ENCODE measurements at places on chromosomes 3 and 15.

GRCh38 chr15:81666839-81667238 lies 292.8 kb upstream of the TMC3 start:
- DNase-seq, result no peak

DNA sequence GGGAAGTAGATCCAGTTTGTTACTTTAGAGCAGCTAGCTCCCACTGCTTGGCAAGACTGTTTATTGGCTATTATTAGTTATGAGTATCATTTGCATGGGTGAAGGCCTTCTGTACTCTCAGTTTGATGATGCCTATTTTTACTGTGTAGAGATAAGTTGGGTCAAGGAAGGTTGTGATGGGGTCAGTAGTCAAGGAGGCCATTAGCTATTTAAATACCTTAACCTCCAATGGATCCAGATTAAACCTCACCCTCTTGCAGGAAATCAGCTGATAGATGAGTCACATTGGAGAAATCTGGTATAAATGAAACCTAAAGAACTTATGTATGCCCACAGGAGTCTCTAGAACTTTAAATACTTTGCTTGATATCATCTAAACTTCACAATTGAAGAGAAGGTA lies 45.0 kb downstream of the THBS1 start:
- DNase-seq, result no peak

DNA sequence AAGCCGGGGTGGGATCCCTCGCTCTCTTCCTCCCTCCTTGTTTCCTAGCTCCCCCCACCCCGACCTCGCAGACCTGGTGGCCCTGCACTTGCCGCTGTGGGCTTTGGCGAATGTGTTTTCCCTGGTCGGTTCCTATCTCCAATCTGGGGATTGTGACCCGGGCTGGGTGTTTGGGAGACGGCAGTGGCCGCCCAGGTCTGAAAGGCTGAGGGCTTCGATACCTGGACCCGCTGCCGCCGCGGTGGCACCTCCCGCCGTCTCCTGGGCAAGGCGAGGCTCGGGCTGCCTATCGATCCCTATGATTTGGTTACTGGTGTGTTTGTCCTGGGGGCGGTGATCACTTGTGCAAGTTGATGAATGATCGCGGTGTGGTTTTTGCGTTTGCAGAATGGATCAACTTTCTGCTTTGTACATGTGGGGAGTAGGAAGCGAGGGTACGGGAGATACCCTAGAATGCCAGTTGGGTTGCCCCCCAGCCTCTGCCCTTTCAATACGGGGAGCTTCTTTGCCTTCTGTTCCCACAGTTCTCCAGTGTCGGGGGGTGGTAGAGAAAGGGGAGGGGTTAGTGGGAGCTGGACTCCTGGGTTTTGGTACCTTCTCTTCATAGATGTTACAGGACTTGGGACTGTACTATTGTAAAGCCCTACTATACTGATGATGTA lies 3.0 kb downstream of the BBX start:
- peak; percentile 30 for DNase-seq

GRCh38 chr3:37660782-37661181 lies 200.9 kb upstream of the CTDSPL start:
- no peak for DNase-seq

GRCh38 chr15:50235794-50236193 lies 29.7 kb downstream of the HDC start:
- DNase-seq, result no peak

- DNase-seq, result no peak
Observed at GRCh38 chr3:114519415-114519814, 225.6 kb downstream of the TIGIT start.

DNA sequence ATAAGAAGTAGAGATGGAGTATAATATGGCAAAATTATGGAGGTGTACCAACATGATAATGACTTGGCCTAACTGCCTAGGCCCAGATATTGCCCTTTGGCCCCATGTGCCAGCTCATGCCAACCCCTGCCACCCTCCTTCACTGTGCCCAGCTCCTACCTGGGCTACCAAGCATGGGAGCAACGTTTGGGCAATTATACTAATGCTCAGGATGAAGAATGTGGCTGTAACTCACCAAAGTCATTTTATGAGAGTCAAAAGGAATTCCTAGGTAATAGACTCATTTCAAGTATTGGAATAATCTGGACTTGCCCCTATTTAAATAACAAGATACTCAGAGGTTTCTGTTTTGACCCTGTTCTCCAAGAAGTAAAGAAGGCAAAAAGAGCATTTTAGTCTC lies 240.2 kb upstream of the IL12A start:
- DNase-seq, result no peak

DNA sequence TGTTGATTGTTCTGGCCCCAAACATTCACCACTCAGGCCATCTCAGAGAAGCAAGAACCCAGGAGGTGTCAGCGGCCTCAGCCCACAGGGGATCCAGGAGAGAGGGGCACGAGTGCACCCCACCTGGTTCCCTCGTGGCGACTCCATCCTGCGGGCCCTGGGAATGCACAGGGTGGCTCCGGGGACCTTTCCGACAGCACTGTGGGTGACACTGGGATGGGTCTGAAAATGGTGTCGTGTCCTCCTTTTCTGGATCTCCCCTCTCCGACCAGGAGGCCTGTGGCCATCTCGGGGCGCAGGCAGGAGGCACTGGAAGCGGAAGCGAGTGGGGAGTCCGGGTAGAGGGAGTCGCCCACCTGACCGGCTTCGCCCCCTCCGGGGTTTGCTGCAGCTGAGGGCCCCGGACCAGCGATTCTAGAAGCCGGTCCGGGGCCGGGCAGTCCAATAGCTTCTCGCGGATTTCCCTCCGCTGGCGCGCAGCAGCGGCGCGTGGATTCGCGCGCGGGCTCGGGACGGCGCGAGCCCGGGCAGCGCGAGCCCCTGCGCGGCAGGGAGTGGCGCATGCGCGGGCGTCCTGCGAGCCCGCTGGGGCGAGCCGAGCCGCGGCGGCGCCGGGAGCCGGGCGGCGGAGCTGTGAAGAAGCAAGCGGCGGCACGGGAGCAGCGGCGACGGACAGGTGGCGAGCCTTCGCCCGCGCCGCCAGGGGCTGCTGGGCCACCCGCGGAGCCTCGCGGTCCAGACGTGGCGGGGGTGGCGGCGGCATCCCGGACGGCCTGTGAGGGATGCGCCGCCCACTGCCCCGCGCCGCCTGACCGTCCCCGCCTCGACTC lies at the start of gene DOCK3:
Gene DOCK3 (plus strand): TSS at position 579 of the 830 bp plus-strand sequence. CDS start 337 bp downstream, outside the sequence.
- peak; percentile 67 for DNase-seq

- DNase-seq, result no peak
Observed at GRCh38 chr3:129205109-129205832, 21.6 kb upstream of the CNBP start.

GRCh38 chr3:159805411-159805772 lies 183.2 kb upstream of the IL12A start:
- DNase-seq, result no peak

- DNase-seq, result no peak
Observed at GRCh38 chr3:97910931-97911351, 61.3 kb downstream of the RIOX2 start.

DNA sequence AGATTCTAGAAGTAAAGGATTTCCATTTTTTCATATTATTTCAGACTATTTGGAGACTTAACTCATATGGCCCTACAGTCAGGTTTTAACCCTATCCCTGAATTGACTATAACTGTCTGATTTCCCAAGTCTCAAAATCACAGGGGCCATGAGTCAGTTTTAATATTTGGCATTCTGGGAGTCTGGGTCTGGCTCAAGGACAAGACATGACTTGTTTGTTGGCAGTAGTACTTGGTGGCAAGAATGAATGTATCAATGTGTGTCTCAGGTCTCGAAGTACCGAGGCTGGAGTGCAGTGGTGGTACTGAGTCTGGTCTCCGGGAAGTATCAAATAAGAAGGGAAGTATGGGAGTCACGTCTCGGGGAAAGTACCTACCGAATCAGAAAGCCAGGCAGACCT lies 10.8 kb downstream of the UMPS start:
- DNase-seq, result no peak

- DNase-seq, result no peak
Observed at GRCh38 chr3:190385731-190386688, 2.0 kb upstream of the CLDN16 start.

DNA sequence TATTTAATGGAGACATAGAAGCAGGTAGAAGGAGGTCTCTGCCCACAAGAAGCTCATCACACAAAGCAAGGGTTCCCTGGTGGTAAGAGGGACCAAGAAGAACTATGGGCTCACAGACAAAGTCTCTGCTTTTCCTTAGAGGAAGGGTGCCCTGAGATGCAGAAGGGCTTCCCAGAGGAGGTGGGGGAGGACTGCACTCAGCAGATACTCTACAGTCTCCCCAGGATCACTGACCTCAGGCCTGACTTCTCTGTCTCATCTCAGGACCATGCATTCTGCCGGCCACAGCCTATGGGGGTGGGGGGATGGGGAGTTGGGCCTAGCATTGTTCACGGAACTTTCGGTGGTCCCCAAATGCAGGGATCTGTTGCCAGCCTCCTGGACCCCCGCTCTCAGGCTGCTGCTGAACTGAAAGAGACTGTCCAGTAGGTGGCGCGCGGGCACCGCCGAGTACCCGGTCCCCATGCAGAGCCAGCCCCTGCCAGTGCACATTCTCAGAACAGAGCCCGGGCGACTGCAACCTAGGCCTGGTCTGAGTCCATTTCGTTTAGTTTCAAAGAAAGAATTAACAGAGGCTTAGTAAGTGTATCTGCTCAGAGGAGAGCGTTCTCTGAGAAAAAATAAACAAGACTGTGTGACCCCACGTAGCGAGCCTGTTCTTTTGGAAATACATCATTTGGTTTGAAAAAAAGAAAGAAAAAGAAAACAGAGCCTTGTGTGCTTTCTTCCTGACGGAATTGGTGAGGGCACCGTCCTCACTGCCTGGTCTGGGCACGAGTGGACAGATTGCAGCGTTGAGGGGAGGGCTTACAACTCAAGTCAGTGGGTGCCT lies 74.1 kb downstream of the LRTM1 start:
- DNase-seq, result peak; percentile 73

- DNase-seq, result no peak
Observed at GRCh38 chr15:28133281-28133680, 34.2 kb upstream of the OCA2 start.

DNA sequence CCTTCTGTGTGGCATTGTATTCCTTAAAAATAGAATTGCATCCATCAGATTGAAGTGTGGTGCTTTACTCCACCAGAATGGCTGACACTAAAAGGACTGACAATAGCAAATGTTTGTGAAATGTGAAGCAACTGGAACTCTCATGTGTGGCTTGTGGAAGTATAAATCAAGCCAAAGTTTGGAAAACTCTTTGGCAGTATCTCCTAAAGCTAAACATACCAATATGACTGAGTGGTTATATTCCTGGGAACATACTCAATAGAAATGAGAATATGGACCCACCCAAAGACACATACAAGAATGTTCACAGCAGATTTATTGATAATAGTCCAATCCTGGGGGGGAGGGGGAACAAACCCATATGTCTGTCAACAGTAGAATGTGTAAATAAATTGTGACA lies 87.1 kb downstream of the RARB start:
- no peak for DNase-seq

DNA sequence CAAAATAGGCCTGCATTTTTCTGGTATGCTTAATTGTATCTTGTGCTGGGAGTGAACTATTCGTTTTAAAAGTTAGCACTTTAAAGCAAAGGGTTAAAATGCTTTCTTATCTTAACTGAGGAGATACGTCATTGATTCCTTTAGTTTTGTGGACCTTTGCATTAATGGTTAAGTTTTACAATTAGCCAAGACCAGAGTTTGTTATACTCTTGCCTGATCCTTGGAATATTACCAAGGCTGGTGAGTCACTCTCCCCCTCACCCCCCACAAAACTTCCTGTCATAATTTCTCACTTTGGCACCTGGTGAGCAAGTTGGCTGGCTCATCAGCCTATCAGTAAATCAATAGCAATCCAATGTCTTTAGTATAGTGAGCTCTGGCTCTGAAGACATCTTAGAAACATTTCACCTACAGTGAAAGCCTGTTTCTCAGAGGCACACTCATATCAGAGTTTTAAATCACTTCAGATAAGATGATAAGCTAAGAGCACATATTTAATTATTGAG lies 26.7 kb downstream of the SLC2A2 start:
- no peak for DNase-seq

- DNase-seq, result no peak
Observed at GRCh38 chr3:65871305-65872141, 167.2 kb downstream of the MAGI1 start.

GRCh38 chr3:115999001-115999585 lies 375.8 kb downstream of the GAP43 start:
- peak; percentile 26 for DNase-seq

- DNase-seq, result peak; percentile 42
Observed at GRCh38 chr15:70259028-70259424, 161.3 kb upstream of the TLE3 start.

DNA sequence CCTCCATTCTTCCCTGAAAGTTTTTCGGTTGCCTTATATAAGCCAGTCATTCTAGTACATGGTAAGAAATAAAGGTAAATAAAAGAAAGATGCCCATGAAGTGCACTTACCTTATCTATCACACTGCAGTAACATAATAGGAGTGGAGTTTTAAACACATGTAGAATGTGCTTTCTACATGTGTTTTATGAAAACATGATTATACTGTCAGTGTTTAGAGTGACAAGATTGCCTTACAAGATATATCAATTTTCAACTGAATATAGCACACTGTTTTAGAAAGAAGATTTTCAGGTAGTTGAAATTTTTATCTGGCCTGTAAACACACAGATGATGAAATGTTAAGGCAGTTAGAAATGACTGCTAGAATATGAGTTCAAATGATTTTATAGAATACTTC lies 219.6 kb downstream of the EPHA3 start:
- DNase-seq, result no peak

GRCh38 chr3:137768361-137769321 lies 4.5 kb downstream of the SOX14 start:
- DNase-seq, result no peak

DNA sequence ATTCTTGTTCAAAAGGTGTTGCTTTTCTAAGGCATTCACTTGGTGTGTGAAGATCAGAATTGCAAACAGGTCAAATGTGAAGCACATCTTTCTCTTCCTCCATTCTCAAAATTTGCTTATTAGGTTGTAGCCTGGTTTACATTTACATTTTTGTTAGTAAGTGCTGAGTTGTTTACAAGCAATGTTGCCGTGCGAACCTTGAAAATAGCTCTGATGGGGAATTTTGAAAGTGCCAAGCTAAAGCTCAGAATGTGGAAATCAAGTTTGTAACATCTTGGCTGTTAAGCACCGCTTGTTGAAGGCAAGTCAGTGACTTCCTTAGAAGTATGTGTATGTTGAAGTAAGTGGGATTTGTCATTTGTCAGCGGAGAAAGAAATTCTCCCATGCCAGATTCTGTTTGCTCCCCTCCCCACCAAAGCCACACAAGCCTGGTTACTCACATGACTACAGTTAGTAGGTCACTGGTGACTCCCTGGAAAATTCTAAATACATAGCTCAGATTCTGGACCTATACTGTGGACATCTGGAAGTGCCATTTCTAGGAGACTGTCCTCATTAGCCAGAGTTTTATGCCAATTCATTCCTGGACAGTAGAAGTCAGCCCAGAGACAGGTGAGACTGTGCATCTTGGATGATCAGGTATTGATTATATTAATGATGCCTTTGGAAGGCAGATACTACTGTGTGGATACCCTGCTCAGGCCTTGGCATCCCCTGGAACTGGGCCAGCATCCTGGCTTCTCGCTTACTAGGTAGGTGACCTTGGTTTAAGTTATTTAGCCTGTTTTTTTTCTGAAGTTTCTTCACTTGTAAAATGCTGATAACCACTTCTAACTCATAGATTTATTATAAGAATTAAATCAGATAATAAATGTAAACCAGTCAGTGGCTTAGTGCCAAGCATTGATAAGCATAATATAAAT lies 390.6 kb upstream of the SEMA6D start:
- DNase-seq, result no peak

Measured in globus pallidus (tissue), 1 donor.